ENCODE measurements at places on chromosomes 3 and 15.

- no peak for DNase-seq
Observed at GRCh38 chr3:16234281-16234680, 30.5 kb downstream of the DPH3 start.

DNA sequence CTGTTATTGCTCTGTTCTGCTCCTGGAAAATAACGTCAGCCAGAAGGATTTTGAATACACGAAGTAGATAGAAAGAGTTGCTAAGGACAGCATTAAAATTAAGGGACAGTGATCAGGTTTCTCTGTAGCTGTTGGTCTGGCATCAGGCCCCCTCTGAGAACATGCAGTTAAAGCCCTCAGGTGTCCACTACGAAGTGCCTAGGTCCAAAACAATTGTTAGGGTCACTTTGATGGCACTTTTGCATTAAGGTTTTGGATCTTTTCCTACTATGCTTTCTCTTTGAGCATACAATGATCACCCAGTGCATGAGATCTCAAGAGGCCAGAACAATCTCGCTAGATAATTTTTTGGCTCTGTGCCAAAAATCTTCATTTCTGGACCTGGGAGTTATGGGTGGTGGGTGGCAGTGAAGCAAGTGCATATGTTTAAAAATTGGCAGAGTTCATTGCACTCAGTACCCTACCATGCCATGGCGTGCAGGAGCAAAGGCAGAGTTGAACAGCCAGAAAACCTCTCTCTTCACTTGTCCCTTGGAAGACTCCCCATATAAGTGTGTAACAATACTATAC is 797.6 kb downstream of the ROBO2 start:
- no peak for DNase-seq

DNA sequence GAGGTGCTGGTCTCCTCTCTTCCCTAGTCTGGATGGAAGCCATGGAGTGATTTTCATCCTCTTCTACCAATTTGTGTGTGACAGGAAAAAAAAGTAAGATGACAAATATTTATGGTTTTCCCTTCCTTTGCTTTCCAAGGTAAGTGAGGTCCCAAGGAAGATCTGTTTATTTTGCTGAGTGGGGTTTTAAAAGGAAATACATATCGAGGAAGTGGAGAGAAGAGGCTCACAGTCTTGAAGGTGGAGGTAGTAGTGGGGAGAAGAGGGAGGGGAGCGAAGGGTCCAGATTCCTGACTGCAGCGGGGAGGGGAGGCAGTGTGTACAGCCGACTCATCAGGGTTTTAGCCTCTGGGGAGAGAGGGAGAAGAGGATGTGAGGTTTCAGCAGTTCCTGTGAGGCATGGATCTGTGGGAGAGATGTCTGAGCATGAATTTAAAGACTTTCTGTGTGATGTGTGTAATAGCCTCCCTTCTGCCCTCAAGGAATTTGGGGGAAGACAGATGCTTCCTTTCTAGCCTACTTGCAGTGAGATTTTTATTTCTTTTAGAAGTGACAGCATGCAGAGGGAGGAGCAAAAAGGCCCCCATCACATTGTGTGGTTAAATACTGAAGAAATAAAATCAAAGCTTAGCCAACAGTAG is 272.4 kb downstream of the THRB start:
- DNase-seq: no peak

GRCh38 chr3:119322021-119322834 is 28.0 kb downstream of the ARHGAP31 start:
- peak; percentile 35 for DNase-seq

DNA sequence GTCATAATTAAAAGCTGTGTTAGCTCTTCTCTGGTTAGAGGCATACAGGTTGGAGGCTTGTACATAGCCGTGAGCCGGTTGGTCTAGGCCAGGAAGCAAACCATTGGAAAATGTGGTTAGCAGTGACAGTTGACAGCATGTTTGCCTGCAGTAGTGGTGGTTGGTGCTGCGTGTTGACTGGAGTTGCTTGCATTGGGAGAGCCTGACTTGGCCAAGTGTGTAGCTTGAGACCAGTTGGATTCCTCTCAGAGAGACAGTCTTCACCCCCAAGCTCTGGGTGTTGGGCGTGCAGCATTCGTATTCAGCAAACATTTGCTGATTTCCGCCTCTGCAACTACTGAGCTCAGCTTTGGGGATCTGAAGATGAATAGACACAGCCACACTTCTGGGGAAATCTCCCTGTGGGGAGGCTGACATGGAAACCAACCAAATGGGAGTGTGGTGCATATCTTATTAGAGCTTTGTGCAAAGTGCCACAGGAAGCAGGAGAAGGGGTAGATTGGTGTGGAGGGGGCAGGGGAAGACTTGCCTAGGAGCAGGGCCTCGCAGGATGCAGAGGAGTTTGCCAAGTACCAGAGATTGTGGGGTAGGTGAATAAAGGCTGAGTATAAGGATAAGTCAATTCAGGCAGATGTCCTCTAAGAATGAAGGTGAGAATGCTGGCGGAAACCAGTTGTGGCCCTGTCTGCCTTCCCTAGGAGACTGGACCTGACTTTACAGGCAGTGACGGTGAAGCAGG is 83.5 kb downstream of the IGF1R start:
- no peak for DNase-seq

- DNase-seq: no peak
Observed at GRCh38 chr3:134627831-134628230, 23.0 kb downstream of the KY start.

DNA sequence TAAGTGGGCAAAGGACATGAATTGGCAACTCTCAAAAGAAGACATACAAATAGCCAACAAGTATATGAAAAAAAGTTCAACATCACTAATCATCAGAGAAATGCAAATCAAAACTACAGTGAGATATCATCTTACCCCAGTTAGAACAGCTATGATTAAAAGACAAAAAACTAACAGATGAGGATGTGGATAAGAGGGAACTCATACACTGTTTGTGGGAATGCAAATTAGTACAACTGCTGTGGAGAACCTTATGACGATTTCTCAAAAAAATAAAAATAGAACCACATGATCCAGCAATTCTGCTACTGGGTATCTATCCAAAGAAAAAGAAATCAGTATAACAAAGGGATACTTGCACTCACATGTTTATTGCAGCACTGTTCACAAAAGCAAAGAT is 28.6 kb downstream of the NEK10 start:
- DNase-seq: no peak

- DNase-seq: no peak
Observed at GRCh38 chr3:44899683-44900367, 25.4 kb downstream of the TGM4 start.

DNA sequence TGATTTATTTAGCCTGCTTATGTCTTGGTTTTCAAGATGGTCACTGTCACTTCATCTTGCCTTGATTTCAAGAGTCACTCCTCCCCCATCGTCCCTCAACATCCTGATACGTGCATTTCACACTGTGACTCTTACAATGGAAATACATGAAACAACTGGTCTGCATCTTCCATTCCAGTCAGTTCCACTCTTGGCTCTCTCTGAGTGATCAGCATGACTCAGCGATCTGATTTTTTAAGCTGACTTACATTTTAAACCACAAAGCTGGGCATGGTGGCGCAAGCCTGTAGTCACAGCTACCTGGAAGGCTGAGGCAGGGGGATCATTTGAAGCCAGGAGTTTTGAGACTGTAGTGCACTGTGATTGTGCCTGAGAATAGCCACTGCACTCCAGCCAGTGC is 271.2 kb upstream of the ROPN1 start:
- DNase-seq: no peak

DNA sequence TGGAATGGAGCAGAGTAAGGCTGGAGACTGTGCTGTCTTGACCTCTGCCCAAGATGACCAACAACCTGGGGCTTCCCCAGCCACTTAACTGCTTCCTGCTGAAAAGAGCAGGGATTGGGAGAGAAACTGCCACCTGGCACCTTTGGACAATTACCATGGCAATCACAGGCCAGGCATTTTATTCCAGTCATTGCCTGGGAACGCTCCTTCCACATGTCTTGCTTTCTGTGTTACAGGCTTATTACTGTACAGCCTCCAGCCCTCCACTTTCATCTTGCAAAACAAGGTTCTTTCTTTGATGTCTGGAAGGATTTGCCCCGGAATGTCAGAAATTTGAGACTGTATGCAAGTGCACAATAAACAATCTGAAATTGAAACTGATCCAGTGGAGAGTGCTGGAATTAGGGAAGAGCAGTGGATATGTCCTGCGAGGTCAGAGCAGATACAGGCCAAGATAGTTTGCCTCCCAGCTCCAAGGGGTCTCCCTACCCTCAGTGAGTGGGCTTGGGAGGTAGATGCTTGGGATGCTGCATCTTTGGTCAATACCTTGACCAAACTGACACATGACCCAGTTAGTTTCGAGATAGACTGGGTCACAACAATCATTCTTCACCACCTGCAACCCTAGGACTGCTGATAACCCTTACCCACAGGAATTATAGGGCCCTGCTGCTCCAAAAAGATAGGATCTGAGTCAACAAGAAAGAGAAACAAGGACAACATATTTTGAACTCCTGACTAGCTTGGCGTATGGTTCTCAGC is 2.7 kb downstream of the PPP1R14D start:
- DNase-seq: no peak

Data from NCI-H1092 treated with DMSO at 0.1 percent for 48 hours (cell line).